ENCODE measurements at places on chromosomes 6 and 20. TPM values are rescaled to one million over a fixed set of nuclear protein-coding genes. Genes with fewer than 3 reads are reported as not detected.

DNA sequence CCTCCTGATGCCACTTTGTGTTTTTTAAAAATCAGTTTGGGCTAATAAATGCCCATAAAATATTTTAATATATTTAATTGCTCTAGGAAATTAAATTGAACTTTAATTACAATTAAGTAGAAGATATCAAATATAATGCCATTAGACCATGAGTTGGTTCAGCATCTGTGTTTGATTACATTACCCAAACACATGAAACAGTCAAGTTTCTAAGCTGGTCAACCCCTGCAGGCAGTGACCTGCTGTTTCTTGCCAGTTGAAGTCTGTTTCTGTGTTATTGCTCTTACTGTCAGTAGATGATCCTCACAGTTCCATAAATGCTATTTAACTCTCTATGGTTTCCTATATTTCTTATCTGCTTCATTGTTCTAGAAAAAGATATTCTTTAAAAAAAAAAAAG, 9.7 kb upstream of the TENT5A start:
- peak; percentile 66 for DNase-seq

GRCh38 chr6:154041001-154041400, 2.0 kb downstream of the OPRM1 start:
- no peak for DNase-seq

GRCh38 chr20:44145131-44145775, 41.7 kb downstream of the JPH2 start:
- DNase-seq, result peak; percentile 63

- DNase-seq, result peak; percentile 78
Measured at GRCh38 chr20:44080646-44081267, 106.2 kb downstream of the JPH2 start.

DNA sequence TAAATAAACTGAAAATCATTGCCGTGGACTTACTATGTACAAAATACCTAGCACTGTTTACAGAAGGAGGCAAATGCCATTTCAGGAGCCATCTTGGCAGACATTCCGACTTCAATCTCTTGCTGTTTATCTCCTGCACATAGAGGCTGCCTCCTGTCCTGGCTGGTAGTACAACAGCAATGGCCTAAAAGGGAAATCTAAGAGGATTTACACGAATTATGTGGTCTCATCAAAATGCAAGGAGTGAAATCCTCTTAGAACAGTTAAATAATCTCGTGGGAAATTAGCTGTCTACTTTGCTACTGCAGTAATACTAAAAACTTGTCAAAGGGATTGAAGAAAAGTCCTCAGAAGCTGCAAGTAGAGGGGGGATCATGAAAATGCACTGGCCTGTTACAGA, 82.2 kb upstream of the SLC2A12 start:
- DNase-seq, result no peak

- peak; percentile 28 for DNase-seq
Measured at GRCh38 chr6:147204843-147205311, 660 bp downstream of the STXBP5 start.

The PLAGL1 gene
- 127 TPM for total RNA-seq

- DNase-seq, result no peak
Measured at GRCh38 chr6:47532981-47533585, 55.5 kb downstream of the CD2AP start.
